ENCODE measurements at places on chromosomes 11 and 22. TPM values are rescaled to one million over a fixed set of nuclear protein-coding genes. Genes with fewer than 3 reads are reported as not detected.

DNA sequence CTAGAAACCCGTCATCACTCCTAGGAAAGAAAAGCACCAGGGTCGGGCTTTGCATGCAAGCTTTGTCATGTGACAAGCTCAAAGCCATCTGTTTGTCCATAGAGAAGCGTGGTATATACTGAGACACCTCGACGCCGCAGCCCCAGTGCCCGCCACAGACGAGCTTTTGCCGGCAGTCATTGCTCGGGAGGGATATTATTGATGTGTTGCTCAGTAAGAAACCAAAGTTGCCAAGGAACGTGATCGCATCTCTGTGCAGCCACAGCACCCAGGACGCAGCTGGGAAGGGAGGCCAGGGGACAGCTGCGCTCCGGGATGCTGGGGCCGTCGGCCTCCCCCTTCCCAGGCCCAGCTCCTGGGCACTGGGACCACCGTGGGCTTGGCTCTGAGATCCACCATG lies 89.5 kb upstream of the KCNQ1OT1 start:
- DNase-seq: no peak

MMP8 gene
- not detected for total RNA-seq

VPREB1 gene
- total RNA-seq: not detected

OR5P2 gene
- not detected for total RNA-seq

OR52H1 gene
- total RNA-seq: 2.1 TPM

All from uterus (tissue), 4 donors.